ENCODE measurements at places on chromosomes 12 and 14.

- DNase-seq, result no peak
These were observed 4.0 kb downstream of the CHD4 start for GRCh38 chr12:6603095-6603567.

DNA sequence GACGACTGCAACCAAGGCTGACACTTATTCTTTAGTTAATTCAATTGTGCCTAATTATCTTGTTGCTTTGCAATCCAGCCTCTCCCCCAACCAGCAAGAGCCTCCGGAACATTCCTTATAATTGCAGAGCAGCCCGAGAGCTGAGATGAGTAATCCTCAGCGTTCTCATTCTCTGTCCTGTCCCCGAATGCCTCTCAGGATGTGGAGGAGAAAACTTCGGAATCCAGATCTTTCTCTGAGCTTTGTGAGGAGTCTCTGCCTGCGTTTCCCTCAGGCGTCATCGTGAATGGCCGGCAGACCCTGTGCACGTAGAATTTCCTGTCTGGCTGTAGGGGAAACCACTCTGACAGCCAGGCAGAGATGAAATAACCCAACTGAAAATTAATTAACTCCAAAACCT lies 160.5 kb upstream of the DIO3 start:
- no peak for DNase-seq

DNA sequence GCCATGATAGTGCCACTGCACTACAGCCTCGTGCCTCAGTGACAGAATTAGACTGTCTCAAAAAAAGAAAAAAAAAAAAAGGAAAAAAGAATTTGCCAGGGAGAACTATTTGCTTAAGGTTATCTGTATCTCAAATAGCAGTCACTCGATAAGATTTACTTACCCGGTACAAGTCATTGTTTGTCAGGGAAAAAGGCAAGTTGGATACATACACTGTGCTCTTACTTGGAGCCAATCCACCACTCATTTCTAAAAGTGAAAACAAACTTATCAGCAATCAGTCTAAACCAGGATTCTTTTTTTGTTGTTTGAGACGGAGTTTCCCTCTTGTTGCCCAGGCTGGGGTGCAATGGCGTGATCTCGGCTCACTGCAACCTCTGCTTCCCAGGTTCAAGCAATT lies 2.0 kb downstream of the ZCRB1 start:
- DNase-seq, result no peak

DNA sequence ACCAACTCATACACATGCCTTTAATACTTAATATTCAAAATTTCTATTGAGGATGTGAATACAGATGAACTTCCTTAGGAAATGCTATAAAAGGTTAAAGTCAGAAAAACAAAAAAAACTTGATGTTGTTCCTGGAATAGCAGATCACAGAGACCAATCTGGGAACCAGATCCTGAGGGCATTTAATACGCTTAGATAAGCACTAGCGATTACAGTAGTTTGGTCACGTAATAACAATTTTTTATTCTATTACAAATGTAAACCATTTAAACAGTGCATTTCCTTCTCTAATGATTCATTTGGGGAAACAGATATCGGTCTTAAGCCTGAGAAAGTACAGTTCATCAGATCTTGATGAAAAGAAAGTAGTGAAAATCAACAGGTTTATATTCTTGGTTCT lies 30.8 kb upstream of the ABCC9 start:
- no peak for DNase-seq

- DNase-seq, result no peak
These were observed 448.4 kb downstream of the MDGA2 start for GRCh38 chr14:47226877-47227520.

DNA sequence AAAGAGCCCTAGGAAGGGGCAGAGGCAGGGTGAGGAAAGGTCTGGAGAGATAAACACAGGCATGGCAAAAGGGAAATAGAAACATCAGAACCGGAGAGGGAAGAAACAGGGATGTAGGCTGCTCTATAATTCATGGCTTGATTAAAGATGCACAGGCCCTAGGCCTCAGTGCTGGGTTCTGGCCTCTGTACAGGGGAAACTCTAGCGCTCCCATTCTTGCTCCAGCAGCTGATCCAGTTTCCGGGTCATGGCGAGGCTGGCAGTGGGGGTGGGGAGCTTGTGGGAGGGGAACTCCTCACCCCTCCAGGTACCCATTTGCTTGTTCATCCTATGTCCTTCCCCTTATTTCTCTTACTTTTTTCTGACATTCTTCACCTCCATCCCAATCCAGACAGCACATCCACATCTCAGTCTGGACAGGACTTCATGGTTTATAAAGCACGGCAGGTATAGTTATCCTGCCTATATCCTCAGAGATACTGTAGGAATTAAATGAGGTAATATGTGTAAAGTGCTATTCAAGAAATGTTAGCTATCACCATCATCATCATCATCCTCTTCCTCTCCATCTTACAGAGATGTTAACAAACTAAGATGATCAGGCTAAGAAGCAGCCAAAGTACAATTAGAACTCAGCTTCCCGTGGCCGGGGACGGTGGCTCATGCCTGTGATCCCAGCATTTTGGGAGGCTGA lies 8.0 kb upstream of the GPR84 start:
- DNase-seq, result no peak

GRCh38 chr12:18567787-18568186 lies 170.0 kb downstream of the PLCZ1 start:
- DNase-seq, result no peak

DNA sequence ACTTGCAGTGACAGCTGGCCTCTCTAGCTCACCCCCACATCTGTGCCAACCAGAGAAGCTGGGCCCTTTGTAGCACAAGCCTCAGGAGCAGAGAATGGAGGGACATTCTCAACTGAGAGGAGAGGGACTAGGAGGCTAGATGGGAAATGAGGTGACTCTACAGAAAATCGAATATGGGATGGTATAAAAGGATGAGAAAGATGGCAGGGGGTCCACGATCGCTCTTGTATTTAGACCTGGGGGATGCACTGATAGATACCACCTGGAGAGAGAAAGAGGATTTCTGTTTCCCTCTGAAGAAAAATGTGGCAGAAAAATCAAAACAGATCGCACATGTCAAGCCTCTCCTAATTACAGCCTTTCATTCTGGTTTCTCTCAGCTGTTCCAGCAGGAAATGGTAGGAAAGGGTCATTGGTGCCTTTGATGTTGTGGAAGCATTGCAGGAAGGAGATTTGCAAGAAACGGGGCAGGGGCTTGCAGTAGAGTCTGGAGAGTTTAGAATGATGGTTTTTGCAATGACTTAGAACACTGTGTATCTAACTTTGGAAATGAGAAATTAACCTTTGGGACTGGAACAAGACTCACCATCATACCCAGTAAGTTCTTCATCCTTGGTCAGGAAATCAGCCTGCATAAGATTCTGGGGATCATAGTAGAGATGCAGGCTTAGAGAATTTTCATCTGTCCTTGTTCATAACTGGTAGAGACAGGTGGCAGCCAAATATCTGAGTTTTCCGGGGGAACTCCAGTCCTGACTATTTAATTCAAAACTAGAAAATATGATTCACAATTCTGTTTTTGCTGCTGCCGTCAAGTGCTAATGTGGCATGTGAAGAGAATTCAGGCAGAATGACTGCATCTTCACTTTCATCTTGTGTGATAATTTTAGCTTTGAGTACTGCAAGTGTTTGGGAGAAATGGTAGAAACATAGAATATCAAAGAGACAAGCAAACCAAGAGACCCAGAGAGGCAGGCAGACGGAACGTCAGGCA lies 98.8 kb downstream of the DAD1 start:
- DNase-seq, result no peak

DNA sequence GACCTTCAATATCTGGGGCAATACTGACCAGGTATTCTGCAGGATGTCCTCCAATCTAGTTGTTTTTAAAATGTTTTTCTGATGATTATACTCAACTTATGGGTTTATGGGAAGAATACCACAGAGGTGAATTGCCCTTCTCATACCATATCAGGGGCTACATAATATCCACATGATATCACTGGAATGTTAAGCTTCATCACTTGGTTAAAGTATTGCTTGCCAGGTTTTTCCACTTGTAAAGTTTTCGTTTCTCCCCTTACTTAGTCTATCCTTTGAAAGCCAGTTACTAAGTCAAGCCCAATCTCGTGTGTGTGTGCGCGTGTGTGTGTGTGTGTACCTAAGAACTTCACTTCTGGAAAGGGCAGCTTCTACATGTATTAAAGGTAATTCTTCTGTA lies 980.9 kb upstream of the FBXO33 start:
- no peak for DNase-seq

GRCh38 chr12:71277866-71278265 lies 120.1 kb upstream of the TSPAN8 start:
- DNase-seq, result no peak

- DNase-seq, result no peak
These were observed 217.3 kb downstream of the PPM1H start for GRCh38 chr12:62717643-62718042.

GRCh38 chr14:66595394-66595793 lies 87.4 kb downstream of the GPHN start:
- DNase-seq, result no peak

GRCh38 chr12:1920971-1921370 lies 2.5 kb upstream of the CACNA2D4 start:
- DNase-seq, result no peak

DNA sequence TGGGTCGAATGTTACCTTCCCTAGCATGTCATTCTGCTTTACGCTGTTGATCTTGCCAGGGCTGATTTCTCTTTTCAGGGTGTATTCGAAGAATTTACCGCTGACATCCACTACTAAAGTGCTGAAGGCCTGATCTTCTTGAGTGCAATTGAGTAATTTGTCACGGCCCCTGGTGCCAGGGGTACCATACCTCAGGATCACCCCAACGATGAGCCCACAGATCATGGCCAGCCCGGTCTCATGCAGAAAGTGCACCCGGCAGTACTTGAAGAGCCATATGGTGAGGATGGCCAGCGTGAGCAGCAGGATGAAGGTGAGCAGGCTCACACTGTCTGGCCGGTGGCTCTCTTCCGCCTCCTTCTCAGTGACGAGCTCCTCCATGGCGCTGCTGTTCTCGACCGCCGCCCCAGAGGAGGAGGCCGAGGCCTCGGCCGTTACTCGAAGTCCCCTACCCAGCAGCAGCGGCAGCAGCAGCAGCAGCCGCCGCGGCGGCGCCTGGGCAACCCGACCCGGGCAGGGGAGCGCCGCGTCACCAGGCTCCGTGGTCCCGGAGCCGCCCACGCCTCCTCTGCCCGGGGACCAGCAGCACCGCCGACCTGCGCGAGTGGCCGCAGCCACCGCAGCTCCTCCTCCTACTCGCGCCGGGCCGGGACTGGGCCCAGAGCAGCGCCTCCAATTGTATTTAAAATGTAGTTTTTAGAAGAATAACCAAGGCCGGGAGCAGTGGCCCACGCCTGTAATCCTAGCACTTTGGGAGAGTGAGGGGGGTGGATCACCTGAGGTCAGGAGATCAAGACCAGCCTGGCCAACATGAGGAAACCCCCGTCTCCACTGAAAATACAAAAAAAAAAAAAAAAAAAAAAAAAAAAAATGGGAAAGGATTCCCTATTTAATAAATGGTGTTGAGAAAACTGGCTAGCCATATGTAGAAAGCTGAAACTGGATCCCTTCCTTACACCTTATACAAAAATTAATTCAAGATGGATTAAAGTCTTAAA lies 58.5 kb upstream of the TMPO start:
- no peak for DNase-seq

GRCh38 chr12:41532072-41532471 lies 344.0 kb downstream of the PDZRN4 start:
- no peak for DNase-seq

GRCh38 chr12:66367015-66367667 lies 64.8 kb downstream of the HELB start:
- no peak for DNase-seq

DNA sequence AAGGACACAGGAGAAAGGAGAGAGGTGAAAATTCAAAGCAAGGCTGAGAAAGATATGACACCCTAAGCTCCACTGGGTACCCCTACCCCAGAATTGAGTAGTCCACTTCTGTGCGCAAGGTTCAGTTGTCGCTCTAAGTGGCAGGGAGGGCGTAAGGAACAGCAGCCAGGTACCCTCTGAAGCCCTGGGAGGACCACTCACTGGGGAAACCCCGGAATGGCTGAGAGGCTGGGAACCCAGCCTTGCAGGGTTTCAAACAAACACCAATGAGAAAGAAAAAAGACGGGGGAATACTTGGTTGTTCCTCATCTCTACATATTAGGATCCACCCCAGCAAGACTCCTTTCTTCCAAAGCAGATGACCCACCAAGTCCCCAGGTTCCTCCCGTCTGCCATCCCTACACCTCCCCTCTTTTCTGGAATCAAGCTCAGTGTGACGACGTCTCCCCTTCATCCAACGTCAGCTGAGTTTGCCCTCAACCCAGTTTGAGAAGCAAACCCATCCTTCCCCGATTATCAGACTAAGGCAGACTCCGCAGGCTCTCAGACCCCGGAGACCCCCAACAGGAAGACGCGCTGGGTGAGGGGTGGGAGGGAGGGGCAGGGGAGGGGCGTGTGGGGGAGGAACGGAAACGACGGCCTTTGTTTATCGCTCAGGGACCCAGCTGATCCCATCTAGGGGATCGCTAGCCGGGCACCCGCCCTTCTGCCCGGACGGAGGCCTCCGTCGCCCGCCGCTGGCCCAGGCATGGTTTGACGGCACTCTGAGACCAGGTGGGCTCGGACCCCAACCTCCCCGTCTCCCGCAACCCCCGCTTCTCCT lies 795 bp downstream of the LMBR1L start:
- DNase-seq, result no peak

DNA sequence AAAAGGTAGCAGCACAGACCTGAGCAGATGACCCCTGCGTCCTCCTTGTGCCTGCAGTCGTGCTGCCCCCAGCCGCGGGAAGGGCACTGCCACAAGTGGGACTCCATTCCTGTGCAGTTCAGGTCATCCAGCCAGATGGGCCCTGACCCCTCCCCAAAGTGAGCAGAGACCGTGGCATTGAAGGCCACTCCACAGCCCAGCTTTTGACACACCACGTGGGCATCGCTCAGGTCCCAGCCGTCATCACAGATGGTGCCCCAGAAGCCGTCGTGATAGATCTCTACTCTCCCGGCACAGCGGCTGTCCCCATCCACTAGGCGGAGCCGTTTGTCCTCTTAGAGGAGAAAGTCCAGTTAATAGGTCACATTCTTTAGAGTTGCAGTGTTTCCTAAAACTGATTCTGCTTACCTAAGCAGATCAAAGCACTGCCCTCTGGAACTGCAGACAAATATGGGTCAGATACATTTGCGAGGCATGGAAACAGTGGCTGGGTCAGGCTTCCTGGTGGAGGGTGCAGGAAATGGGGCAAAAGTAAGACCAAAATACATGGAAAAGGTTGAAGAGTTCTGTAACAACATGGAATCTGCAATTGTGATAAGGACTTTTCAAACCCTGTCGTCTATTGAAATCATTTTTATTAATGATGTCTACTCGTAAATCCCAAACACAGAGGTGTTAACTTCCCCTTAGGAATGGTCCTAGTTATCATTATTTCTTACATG lies 69.4 kb downstream of the CD163L1 start:
- no peak for DNase-seq

GRCh38 chr14:95489214-95490137 lies 27.0 kb downstream of the SYNE3 start:
- DNase-seq, result no peak

DNA sequence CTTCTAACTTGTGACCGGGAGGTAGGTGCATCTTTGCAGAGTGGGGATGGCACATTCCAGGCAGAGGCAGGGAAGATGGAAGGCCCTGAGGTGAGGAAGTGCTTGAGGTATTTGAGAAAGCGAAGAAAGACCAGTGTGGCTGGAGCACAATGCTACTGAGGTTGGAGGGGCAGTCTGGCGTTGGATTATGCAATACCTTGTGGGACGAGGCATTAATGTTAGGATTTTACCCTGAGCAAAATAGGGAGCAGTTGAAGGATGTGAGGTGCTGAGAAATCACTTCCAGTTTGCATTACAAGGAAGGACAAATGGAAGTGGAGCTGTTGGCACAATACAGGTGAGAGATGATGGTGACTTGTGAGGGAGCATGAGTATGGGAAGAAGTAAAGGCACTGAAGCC lies 145.5 kb downstream of the KCNA5 start:
- no peak for DNase-seq

Data from T follicular helper cell (primary cell).